ENCODE measurements at places on chromosomes 1 and 21.
A peak's percentile ranks its signal among the peaks of the same experiment; 100 is the strongest.

DNA sequence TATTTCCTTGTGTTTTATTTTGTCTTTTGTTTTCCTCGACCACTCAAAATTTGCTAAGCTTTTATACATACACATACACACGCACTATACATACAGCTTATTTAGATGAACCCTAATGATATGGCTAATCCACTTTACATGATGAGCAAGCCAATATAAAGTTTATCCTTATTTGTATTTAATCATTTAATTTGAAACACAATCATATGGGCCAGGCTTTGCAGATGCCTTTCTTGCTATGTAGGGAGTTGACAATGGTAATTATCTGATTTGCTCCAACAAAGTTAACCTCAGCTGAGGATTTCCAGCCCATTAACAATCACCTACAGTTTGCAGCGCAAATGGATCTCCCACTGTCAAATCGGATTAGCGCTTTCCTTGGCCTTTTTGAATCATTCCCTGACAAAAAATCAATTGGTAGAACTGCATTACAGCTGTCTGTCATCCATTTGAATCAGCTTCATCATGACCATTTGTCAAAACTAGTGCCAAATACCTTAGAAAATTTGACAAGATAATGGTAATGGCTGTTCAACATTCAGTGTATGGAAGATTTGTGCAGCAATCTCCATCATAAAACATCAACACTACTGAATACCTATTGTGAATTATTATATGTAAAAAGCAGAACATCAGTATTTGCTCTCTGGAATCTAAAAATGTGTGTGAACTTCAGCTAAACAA, 352.6 kb downstream of the MRPL39 start:
- DNase-seq: no peak

DNA sequence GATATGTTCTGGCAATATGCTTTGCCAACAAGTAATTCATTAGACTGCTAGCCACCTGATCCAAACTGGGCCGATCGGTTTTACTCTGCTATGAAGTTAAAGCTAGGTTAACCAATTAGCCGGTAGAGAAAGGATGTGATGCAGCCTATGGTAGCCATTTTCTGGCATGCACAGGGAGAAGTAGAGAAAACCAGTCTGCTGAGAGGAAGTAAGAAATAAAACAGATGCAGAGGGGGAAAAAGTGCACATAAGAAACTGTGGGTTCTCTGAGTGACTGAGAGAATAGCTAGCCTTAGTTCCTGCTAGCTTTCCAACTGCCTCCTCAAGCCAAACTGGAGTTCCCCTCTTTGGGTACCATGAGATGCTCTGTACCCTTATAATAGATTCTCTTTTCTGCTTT, 52.8 kb downstream of the ARID4B start:
- no peak for DNase-seq

GRCh38 chr1:52676249-52676903, 21.8 kb downstream of the COA7 start:
- DNase-seq: no peak

DNA sequence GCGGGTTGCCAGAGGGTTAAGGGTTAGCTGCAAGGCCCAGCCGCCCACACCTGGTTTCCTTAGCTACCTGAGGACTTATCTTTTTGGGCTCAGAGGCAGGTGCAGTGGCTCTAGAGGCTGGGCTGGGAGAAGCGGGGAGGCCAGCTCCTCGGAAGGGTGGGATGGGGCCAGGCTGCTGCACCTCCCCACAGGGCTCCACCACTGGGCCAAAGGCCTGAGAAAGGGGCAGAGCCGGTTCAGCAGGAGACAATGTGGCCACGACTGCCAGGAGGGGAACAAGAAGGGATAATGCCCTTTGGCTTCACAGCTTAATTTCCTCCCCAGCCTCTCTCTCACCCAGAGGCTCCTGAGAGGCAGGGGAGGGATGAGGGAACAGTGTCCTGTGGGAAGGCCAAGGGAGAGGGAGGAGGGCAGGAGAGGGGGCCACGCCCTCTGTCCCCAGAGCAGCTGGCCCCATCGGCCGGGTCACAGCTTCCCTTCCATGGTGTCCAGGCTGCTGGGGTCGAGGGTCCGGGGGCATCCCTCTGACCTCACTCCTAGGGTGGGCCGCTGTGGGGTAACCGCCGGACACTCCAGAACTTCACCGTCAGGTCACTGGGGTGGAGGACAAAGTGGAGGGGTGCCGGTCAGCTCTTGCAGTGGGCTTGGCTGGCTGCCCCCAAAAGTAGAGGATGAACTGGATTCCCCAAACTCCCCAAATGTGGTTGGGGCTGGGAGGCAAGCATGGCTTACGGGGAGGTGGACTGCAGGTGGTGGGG, 50.4 kb downstream of the KIF21B start:
- DNase-seq: no peak

DNA sequence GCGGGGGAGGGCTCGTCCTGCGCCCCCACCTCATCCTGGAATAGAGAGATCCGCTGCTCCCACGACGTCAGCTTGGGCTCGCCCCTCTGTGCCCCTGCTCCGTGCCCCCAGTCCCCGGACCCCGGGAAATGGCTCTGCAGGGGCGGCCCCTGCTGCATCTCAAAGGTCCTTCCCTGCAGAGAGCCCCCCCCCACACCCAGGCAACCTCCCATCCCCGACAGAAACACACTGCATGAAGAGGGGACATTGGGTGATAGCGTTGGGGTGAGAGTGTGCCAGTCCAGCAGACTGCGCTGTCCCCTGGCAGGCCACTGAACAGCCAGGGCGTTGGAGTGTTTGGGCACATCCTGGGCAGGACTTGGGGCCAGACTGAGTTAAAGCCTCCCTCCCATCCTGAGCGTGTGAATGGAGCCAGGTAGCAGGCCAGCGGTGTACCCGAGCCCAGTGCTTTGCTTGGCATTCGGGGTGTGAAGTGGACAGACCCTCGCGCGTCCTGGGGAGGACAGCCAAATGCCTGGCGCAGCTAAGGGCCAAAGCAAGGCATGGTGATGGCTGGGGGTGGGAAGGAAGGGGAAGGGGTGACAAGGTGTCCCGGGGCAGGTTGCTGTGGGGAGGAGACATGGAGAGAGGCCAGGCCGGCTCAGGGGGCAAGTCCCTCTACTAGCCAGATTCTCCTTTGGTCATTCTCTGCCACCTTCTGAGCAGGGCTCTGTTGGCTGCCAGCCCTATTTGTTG, 633 bp upstream of the ETNK2 start:
- DNase-seq: no peak

DNA sequence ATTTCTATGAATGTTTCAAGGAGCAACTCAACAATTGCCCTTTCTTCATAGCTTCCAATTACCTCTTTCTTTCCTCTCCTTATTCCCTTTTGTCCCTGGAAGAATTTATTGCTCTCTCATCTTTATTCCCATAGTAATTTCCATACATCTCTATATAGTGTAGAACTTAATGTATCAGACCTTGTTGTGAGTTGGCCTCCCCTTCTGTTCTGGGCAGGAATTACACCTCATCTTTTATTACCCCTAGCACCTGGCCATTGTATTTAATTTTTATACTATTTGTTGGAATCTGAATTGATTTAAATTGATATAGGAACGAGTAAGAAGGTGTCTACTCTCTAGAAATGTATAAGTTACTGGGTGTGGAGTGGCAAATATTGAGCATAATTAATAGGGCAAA, 114.5 kb downstream of the CACHD1 start:
- DNase-seq: no peak

GRCh38 chr1:116316373-116316772, 56.7 kb upstream of the ATP1A1 start:
- no peak for DNase-seq

- peak; percentile 90 for DNase-seq
These were observed 21.4 kb upstream of the FASLG start for GRCh38 chr1:172637522-172637921.

DNA sequence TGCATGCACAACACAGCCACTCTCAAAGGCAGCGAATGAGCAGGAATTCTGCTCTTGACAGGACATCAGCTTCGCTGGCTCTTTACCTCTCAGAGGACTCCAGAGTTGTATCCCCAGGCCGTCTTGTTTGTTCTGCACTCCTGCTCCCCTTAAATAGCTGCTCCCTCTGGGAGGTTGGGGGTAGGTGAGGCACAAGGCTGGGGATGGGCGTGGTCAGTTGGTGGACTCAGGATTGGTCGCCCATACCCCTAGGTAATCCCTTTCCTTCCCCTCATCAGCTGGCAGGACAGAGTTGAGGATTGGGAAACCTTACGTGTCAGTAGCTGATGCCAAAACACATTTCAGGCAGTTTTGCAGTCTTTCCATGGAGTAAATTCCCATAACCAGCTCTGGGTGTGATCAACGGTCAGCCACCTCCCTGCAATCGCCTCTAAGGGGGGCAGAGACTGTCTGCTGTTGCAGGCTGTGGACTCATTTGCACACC, at the start of gene PLA2G2A:
PLA2G2A (minus strand) TSS at position 125 of the 484 bp plus-strand sequence. CDS start 845 bp downstream, outside the sequence.
- DNase-seq: no peak

GRCh38 chr1:231702331-231702730, 75.7 kb downstream of the DISC1 start:
- DNase-seq: no peak

DNA sequence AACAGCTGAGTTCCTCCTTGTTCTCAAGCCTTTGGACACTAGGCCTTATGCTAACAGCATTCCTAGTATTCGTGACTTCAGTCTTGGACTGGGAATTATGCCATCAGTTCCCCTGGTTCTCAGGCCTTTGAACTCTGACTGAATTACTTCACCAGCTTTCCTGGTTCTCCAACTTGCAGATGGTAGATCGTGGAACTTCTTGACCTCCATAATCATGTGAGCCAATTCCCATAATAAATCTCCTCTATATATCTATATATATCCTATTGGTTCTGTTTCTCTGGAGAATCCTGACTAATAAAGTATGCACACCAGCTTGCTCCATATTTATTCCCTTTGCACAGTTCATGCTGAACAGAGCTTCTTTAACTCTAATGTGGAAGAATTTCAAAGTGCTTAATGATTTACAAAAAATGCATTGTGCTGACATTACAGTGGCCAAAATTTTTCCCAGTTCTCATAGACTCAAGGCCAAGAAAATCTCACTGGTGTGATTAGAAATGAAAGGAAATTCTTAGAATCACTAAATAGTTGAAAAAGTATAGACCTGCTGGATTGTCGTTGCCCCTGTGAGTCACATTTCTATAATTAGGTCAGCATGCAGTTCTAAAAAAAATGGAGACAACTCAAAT, 462.9 kb upstream of the ADAMTS5 start:
- peak; percentile 63 for DNase-seq

DNA sequence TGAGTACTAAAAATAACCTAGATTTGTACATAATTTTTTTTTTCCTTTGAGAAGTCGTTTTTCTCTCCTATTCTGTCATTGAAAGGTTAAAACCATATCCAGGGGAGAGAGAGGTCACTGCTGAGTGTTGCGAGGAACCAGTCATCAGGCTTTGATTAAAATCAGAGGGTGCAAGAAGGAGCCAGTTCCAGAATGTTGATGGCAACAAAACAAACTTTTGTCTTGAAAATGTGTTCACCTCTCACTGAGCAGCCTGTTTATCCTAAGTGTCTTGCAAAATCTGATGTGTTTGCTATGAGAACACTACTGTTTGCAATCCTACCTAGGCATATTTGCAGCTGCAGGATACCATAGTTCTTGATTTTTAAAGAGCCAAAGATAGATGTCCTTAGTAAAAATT, 25.9 kb downstream of the PTGFR start:
- DNase-seq: no peak

- DNase-seq: peak; percentile 38
These were observed 47.8 kb upstream of the NRDC start for GRCh38 chr1:51926171-51926812.

- no peak for DNase-seq
These were observed 3.6 kb upstream of the ZNF124 start for GRCh38 chr1:247175458-247175857.

DNA sequence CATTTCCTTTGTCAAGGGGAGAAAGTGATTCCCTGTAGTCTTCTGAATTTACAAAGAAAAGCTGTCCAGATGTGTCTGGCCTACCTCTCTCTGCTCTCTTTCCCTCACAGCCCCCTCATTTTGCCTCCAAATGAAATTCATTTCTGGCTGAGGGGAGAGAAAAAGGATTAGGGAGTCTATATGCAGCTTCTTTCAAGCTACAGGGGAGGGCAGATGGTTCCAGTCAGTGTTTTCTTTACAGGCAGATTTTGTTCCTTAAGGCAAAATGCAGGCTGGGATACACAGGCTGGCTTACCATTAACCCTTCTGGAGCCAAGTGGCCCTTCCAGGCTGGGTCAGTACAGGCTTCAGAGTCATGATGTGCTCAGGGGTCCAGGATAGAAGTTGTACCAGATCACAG, 198.1 kb upstream of the USP24 start:
- DNase-seq: no peak

- no peak for DNase-seq
These were observed 90.6 kb downstream of the SDCCAG8 start for GRCh38 chr1:243346468-243346867.

GRCh38 chr1:72366466-72366865, 84.1 kb upstream of the NEGR1 start:
- peak; percentile 61 for DNase-seq

DNA sequence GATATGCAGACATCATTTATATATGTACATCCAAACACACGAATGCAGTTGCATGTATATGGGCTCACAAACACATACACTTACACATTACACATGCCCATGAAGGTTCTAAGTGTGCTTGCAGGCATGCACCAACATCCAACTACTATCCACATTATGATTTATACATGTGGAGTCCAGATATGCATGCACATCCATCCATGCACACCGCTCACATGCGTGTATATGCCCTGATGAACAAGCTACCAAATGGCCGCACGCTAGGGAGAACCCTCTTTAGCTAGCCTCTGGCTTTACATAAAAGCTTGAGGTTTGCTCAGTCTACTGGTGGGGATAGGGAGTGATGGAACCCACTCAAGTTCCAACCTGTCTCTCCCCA, 8.5 kb downstream of the GPR3 start:
- no peak for DNase-seq

- DNase-seq: no peak
These were observed 49.9 kb upstream of the CLIC4 start for GRCh38 chr1:24695202-24695974.

- peak; percentile 51 for DNase-seq
These were observed 1.1 kb downstream of the LRRC8C start for GRCh38 chr1:89633800-89634625.

DNA sequence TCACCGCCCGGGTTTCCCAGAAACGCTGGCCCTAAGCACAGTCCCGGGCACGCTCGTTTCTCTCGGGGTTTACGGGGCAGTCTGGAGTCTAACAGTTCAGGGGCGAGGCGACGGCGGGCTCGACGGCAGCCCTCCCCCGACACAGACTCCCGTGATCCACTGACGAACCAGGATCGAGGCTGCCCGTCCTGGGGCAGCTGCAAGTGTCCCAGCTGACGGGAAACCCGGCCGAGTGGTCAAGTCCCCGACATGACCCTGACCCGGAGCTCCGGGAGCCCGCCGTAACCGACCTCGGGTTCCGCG, 494 bp downstream of the UBE2J2 start:
- no peak for DNase-seq

Measured in astrocyte of the spinal cord (primary cell).